Activated naive CD8-positive, alpha-beta T cell treated with anti-CD3 and anti-CD28 coated beads for 36 hours (primary cell): ENCODE measurements at places on chromosomes 16 and 17. TPM values are rescaled to one million over a fixed set of nuclear protein-coding genes. Genes with fewer than 3 reads are reported as not detected.

- DNase-seq = no peak
Measured at GRCh38 chr16:20899071-20899470, 1.1 kb downstream of the DCUN1D3 start.

DNA sequence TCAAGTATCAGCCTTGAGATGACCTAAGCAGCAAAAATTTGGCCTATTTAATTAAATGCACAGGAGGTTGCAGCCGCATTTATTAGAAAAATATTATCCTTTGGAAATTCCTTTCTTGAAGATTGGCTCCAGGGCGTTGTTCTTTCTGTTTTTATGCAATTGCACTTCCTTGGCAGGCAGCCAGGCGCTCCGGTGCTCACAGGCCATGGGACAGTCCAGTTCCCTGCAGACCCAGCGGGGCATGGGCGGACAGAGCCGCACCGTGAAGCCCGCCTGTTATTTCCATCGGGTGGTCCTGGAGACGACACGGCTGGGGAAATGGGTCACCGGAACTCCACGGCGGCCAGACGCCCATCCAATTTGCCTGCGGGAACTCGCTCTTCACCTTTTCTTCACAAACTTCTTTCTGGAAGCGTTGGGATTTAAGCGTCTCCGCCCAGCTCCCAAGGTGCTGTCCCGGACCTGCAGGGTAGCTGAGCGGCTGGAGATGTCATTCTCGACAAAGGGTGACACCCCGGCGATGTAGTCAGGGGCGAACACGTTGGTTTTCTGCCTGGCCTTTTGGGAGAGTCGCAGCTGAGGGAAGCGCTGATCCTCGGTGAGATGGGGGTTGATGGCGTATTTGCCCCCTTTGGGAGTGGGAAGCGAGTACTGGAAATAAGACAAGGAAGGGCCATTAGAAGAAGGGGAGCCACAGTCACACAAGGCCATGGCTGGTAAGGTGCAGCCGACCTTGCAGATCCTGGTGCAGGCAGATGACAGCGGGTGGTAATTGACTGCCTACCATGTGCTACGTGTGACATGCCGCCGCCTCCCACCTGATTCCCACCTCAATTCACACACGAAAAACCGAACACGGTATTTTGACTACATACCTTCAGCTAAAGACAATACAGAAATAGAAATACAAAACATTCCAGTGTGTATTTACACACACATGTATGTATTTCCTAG, 12.5 kb downstream of the NOB1 start:
- no peak for DNase-seq

DNA sequence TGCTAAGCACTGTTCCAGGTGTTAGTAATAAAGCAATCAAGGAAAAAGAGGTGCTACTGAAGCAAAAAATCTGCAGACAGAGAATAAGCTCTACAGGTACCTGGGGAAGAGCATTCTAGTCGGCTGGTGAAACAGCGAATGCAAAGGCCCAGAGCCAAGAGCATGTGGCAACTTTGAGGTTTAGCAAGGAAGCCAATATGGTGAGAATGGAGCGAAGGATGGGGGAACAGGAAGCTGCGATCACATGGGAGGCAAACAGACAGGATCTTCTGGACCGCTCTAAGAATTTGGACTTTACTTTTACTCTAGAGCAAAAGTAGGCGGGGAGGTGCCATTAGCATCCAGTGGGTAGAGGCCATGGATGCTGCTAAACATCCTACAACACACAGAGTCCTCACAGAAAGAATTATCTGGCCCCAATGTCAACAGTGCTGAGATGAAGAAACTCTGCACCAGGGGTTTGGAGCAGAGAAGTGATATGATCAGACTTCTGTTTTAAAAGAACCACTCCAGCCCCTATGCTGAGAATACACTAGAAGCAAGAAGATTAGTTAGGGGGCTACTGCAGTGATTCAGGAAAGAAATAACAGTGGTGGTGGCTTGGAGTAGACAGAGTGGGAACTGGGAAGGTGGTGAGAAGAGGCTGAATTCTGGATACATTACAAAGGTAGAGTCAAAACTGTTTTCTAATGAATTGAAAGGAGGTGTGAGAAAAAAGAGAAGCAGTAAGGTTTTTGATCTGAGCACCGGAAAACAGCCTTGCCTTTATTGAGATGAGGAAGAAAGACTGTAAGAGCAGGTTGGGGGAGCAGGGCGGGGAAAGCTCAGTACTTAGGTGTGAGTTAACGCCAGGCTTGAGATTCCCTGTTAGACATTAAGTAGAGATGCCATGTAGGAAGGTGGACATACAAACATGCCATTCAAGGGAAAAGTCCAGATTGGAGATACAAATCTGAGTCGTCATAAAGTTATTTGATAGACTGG, 11.0 kb downstream of the EFTUD2 start:
- no peak for DNase-seq

Gene TCAP
- total RNA-seq = 0.78 TPM

Gene C1QL1
- not detected for total RNA-seq

Gene SIAH1
- 16.2 TPM for total RNA-seq
